ENCODE measurements at places on chromosomes 2 and 18.

GRCh38 chr2:217261452-217261851, 401.6 kb upstream of the TNP1 start:
- DNase-seq: no peak

DNA sequence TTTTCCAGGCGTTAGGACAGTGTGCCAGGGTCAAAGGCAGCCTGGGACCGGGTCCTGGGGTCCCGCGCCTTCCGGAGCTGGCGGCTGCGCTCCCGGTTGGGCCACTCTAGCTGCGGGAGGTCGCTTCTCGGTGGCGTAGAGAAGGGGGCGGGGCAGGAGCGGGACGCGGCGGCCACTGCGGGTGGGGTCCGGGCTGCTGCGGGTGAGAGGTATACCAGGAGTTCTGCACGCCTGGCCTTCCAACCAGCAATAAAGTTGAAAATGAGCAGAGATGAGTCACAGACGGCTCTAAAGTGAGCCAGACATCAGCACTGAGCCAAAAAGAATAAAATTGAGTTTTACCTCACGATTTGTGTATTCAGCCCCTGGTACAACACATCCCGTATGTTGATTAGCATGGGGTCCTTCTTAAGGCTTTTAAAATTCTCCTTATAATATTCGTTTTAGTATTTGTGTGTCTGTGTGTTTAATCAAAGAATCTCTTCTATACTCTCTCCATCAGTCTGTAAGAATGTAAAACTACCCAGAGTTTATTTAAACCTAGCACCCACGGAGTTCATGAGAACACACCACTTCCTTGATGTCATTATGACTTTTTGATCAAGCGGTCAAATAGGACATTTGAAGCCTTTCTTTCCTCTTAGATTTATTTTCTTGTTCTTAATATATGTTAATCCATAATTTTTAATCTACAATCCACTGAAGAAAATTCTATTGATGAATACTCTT, at the start of gene C1GALT1C1L:
TSS of gene C1GALT1C1L (minus strand) at position 108 of the 729 bp plus-strand sequence. CDS start at position 1, 107 bp downstream.
- DNase-seq: peak; percentile 37

- no peak for DNase-seq
Observed at GRCh38 chr2:103734911-103735310, 973.1 kb downstream of the TMEM182 start.

GRCh38 chr2:164734196-164734595, 107.4 kb downstream of the COBLL1 start:
- DNase-seq: no peak

DNA sequence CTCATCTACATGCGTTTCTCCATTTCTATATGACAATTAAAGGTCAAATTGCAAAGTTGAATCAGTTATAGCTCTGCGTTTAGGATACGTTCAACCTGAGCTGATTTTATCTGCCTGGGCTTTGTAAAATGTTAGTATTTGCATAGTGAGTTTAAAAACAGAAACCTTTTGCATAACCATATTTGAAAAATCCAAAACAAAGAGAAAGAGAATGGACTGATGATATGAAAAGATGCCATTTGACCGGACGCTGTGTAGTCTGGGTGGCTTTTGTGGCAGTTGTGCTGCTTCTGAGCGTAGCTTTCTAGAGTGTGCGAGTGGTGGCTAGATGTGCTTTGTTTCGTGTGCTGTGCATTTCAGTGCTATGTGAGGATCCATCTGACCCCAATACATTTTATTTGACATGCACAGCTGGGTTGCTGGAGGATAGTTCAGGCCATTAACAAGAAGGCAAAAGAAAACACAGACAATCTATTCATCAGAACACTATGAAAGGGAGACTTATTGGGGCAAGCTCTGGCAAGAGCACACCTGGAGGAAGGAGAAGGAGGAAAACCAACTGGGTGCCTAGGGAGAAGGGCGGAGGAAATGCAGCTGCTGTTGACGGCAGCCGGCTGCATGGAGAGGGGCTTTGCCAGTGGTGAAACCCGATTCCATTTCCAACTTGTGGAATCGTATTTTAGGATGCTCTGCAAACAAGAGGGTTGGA, 126.8 kb downstream of the ACOXL start:
- DNase-seq: no peak

- DNase-seq: no peak
Observed at GRCh38 chr2:189116087-189116486, 63.5 kb downstream of the COL5A2 start.
